ENCODE measurements at places on chromosomes 7 and 10.

- no peak for DNase-seq
These were observed 90.5 kb upstream of the PDGFA start for GRCh38 chr7:610141-610530.

DNA sequence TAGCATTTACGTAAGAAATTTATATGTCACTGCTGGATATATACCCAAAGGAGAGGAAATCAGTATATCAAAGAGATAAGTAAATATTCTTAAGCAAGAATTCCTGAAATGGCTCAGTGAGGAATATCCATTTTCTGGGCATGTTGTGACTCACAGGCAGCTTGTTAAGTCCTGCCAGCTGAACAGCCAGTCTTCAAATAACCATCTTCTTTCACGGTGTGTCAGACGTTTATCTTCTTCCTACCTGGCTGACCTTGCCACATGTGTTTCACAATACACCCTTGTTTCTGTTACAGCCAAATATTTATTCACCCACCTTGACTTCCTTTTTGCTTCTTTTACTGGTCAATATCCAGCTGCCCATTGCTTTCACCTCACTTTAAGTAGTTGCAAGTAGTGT, 648.1 kb downstream of the ANKRD7 start:
- no peak for DNase-seq

DNA sequence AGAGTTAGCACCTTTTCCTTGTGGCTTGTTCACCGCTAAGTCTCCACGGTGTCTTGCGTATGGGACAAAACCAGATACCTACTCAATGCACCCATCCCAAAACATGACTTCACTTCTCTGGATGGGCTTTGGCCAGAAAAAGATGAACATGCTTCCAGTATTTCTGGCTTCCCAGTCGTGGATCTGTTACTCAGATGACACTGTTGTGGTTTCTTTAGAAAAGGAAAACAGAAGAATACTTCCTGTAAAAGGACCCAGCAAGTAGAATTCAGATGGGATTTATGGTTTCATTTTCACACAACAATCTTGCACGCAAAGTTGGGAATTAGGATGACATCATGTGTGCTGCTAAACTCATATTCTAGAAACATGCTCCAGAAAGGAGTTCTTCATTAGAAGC, 216.7 kb downstream of the ADAM12 start:
- DNase-seq: no peak

GRCh38 chr10:99993701-99994689, 15.8 kb downstream of the DNMBP start:
- DNase-seq: peak; percentile 78

Data from CD4-positive, alpha-beta T cell (primary cell).